ENCODE measurements at places on chromosomes 6 and 20.

DNA sequence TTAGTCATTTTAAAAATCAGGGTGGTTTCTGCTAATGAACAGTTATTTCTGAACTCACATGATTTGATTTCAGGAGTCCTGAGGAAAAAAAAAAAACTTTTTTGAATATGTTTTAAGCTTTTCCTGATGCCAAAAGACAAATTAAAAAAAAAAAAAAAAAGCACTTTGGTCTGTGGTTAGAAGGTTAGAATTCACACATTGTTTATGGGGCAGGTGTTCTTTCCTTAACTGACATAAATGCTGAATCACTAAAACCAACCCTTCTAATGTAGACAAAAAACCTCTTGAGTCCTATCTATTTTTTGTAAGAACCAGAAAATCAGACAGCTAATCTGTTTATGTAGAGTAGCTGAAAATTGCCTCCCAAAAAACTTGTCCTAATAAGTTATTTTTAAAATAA, 20.4 kb downstream of the THEMIS start:
- no peak for DNase-seq

- no peak for DNase-seq
Observed at GRCh38 chr20:44533928-44534327, 12.1 kb upstream of the SERINC3 start.

GRCh38 chr6:31476515-31477139, 21.3 kb upstream of the MICB start:
- DNase-seq, result no peak

GRCh38 chr20:62051546-62052255, 14.0 kb downstream of the TAF4 start:
- no peak for DNase-seq

GRCh38 chr6:35228481-35228880, 14.7 kb downstream of the SCUBE3 start:
- no peak for DNase-seq

DNA sequence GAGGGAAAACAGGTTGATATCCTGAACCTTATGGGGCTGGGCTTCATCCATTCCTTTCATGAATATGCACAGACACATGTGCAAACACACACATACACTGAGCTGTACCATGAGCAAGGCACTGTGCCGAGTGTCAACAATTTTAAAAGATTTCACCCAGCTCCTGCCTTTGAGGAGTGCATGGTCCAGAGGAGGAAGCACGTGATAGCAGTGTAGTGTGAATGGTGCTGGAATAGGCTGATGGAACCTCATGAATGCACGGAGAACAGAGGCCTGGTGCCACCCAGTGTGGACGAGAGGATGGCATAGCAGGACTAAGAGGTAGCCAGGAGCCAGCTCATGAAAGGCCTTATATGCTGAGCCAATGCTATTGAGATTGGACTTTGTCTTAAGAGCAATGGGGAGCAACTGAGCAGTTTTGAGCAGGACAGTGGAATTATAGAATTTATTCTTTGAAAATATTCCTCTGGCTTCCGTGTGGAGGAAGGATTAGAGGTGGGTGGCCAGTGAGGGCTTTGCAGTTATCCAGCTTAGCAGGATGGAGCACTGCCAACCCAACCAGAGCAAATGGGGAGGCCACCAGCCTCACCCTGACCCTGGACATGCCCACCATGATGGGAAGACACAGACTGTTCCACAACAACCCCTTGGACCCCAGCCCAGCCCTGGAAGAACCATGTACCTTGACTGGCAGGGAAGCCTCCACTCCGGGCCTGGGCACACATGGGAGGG, 84.4 kb downstream of the UNC5CL start:
- DNase-seq, result no peak

DNA sequence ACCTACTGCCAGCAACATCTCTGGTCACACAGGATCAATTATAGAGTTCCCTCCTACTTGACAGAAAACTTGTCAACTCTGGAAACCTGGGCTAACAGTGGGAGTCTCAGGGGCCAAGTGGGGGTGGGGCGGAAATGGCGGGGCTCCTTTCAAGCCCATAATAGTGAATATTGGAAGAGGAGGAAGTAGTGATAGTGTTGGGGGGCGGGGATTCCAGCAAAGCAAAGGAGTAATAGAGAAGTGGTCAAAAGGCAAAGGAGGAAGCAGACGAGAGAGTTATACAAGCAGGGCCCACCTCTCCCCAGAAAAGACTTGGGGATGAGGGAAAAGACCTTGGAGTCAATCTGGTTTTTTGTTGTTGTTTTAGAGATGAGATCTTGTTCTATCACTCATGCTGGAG, 2.1 kb downstream of the DEF6 start:
- no peak for DNase-seq

DNA sequence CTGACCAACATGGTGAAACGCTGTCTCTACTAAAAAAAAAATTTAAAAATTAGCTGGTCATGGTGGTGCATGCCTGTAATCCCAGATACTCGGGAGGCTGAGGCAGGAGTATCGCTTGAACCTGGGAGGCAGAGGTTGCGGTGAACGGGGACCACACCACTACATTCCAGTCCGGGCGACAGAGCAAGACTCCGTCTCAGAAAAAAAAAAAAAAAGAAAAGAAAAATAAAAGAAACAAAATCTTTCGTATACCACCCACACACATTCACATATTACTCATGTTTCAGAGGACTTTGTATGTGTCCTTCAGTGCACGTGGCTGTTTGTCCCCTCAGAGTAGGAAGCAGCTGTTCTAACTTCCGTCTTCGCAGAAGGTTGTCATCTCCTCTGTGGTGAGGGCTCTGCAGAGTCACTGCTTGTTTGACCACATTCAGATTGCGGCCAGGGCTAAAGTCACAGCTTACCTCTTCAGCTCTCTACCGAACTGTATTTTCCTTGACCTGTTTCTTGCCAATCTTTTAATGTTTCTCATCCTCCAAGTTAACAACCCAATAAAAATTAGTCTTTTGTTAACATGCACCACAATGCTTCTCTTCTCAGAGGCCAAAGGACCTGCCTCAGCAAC, 36.6 kb upstream of the HIVEP1 start:
- no peak for DNase-seq

GRCh38 chr6:38248500-38249234, 391.1 kb downstream of the BTBD9 start:
- DNase-seq, result no peak

GRCh38 chr6:15949982-15950381, 178.9 kb upstream of the MYLIP start:
- no peak for DNase-seq

DNA sequence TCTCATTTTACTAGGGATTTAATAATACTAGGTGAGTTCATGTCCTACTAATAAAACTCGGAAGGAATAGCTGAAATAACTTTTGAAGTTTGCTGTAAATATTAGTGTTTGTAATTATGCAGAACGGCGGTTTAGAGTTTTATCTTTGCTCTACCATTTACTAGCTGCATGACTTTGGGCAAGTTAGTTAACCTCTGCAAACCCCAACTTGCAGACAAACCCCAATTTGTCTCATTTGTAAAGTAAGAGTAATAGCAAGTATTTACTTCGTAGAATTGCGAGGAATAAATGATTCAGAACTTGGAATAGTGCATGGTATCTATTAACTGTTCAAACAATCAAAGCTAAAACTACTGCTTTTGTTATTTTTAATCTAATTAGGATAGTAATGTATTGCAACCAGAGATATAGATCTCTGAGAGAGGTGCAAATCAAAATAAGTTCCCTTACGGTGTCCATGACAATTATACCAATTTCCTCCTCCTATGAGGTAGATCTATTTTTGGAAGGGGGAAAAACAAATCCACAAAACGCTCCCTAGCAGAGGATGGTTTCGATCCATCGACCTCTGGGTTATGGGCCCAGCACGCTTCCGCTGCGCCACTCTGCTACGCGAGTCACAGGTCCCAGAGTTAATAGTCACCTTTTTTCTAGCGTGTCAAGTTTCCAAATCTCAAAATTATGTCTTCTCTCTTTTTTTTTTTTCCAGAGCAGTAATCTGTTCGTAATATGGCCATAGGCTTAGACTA, 35.1 kb upstream of the BTN3A2 start:
- no peak for DNase-seq

DNA sequence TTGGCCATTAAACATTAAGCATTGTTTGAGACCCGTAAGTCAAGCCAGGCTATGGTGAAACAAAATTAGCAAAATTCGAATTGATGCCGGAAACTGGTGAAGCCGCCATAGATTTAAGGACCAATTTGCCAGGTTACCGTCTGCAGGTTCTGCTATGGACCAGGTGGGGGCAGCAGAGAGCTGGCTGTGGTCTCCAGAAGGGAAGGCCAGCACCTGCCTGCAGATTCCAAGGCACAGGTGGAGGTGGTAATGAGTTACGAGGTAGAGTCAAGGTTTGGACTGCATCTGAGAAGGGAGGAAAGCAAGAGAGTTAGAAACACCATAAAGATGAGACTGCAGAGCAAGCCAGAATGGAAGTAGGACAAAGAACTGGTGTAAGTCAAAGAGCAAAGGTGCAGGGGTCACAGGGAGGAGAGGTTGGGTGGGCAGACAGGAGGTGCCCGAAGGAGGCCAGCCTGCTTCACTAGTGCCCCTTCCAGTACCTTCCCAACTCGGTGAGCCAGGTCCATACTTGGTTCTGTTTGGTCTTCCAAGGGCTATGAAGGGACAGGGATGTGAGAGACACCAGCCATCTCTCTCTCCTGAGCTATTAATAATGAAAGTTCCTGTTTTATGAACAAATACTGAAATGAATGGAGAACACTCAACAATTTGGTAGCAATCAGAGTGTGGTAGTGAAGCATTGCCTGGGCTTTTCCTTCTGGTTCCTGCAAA, 131.6 kb upstream of the ESR1 start:
- no peak for DNase-seq

- DNase-seq, result no peak
Observed at GRCh38 chr6:42260396-42260888, 42.8 kb upstream of the MRPS10 start.
